ENCODE measurements at places on chromosomes 2 and 18.
A peak's percentile ranks its signal among the peaks of the same experiment; 100 is the strongest.

DNA sequence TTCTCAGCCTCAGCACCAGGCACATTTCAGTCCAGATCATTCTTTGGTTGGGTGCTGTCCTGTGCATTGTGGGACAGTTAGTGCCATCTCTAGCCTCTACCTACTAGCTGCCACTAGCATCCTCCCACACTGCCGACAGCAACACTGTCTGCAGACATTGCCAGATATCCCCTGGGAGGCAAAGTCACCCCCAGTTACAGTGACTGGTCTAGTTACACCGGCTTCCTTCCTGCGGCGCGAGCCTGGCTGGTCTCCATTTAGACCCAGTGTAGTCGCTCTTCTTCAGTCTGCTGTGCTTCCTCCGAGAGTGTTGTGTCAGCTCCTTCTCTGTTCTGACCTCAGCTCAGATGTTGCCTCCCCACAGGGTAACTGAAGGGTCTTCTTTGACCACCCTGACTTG is 283.1 kb downstream of the PHLPP1 start:
- DNase-seq = no peak

- DNase-seq = peak; percentile 62
Measured at GRCh38 chr18:74063023-74063422, 84.6 kb downstream of the FBXO15 start.

GRCh38 chr2:7609974-7610373 is 692.8 kb downstream of the RNF144A start:
- no peak for DNase-seq

DNA sequence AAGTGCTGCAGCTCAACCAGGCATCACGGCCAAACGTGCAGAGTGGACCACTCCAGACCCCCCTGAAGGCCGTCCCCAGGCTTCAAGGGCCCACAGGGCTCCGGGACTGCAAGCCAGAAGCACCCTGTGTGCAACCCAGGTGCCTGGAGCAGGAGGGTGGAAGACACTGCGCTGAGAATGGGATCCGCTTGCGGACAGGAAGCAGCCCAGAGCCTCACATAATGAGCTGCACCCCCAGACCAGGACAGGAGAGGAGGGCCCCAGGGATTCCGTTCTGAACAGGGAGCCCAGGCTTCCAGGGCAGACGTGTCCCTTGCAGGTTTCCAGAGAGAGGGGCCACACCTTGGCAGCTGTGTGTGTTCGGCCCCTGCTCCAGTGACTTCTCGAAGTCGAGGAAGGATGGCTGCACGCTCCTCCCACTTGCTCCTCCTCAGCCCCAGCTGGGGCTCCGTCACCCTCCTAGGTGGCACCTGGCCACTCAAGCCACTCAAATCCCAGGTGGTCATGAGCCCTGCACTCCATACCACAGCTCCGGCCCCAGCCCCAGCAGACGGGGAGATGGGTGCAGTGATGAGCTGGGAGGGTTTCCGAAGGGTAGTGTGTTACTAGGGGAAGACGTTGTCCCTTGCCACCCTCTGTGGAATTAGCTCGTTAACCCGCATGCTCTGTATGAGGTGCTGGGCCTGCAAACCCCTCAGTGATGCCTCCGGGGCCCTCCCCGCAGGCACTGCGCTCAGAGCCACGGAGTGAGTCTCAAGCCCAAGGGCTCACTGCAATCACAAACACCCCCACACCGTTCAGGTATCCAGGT is 79.2 kb downstream of the NDUFA10 start:
- no peak for DNase-seq

- peak; percentile 89 for DNase-seq
Measured at GRCh38 chr2:168692132-168692744, 110.2 kb upstream of the NOSTRIN start.

GRCh38 chr2:138455691-138456090 is 45.9 kb upstream of the SPOPL start:
- no peak for DNase-seq

DNA sequence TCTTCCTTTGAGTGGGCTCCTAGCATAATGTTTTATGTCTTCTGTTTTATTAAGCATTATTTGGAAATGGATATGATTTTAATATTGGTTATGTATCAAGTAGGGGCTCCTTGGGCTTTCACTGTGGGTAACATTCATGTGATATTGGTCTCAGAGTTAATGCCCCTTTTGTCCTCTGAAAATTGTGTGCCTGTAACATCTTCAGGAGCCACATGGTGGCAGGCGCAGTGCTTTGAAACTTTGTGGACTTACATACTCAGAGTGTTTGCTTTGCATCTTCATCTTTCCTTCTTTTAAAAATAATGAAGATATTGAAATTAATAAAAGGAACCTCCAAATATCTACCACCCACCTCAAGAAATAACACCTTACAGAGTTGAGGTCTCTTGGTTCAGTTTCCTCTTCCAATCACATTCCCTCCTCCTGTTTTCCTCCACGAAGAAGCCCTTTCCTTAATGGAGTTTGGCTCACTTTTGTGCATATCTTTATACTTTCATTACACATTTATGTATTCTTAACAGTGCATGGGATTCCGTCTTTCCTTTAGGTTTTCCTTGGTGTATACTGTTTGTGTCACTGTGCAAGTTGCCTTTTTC is 73.5 kb downstream of the LIMS1 start:
- peak; percentile 43 for DNase-seq

GRCh38 chr2:236582968-236583367 is 13.3 kb downstream of the ACKR3 start:
- no peak for DNase-seq

GRCh38 chr2:29450596-29451222 is 335.5 kb downstream of the CLIP4 start:
- no peak for DNase-seq

- no peak for DNase-seq
Measured at GRCh38 chr2:64626963-64627760, 26.6 kb downstream of the SERTAD2 start.

DNA sequence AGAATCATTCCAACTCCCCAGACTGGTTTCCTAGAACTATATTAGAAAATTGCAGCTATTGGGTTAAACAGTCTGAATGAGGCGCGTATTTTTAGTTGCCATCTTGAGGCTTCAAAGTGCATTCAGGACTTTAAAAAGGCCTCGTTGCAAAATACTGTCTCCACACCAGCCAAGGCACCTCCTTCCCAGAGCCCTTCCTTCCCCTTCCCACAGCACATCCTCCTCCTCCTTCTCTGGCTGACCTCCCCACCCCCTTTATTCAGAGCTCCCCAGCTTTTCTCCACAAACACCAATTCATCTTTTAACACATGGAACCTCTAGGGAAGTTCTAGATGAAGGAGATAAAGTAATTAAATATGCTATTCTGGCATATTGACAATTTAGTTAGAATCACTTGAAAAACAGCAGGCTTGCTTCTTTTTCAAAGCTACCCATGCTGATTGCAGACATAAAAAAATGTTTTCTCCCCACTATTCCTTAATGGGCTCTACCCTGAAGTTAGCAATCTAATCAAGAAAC is 90.3 kb downstream of the RTP5 start:
- no peak for DNase-seq

DNA sequence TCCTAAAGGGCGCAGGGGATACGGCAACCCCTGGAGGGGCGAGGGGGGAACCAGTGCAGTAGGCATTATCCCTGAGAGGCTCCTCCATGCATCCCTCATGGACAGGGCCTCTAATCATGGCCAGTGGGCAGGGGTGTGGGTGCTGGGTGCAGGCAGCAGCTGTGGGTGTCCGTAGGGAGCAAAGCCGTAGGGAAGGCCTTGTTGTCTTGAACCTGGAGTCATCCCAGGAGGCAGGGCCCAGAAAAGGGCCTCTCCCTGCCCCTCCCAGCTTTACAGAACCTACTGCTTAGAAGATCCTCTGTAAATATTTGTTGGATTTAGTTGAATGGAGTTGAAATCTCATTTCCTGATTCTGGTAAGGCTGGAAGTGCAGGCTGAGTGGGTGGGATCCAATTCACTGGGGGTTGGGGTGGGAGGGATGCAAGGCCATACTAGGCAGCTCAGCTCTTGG is 207.0 kb upstream of the HAAO start:
- DNase-seq = no peak

DNA sequence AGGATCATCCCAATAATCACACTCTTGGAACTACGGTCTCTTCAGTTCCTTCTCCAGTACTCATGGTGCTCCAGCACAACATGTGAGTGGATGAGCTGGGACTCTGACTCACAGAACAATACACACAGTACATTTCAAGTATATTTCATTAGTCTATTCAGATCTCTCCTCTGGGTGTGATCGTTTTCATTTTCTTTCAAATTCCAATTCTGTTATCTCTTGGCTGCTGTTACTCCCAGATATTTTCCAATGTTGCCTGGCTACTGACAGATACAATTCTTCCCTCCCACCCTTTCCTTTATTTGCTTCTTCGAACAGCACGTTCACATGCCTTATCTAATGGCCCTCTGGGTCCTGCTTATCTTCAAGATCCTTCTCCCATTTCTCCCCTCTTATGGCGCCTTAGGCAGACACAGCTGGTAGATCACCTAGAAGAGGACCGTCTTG is 216.0 kb downstream of the ACKR3 start:
- DNase-seq = no peak

DNA sequence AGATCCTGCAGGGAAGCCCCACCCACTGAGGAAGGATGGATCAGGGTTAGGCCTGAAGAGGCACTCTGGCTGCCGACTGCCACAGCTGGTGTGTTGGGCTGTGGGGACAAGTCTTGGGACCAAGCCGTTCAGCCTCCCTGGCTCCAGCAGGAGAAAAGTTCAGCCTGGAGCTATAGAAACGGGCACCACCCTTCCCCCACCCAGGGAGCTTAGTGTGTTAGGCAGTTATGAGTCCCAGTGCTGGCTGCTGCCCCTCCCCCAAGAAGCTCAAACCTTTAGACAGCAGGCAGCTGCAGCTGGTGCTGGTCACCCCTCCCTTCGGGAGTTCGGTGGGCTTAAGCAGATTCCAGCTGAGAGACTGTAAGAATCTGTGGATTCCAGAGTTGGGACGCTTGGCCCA is 447.1 kb upstream of the HS6ST1 start:
- no peak for DNase-seq

- no peak for DNase-seq
Measured at GRCh38 chr2:232410238-232410900, 3.7 kb downstream of the ALPG start.

DNA sequence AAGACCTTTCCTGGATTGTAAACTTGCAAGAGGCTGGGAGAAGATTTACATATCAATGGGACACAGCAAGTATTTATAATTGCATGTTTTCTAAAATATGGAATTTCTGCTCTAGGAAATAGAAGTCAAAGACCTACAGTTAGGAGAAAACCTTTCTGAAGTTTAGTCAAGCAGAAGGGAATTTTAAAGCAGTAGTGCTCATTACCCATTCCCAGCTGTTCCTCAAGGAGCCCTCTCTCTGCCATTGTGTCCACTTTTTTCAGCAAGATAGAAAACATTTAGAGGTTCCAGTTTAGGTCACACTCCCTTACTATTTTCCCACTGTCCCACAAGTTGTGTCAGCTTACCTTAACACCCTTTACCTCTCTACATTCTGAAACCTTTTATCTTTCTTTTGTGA is 584.0 kb upstream of the CHAC2 start:
- DNase-seq = no peak

DNA sequence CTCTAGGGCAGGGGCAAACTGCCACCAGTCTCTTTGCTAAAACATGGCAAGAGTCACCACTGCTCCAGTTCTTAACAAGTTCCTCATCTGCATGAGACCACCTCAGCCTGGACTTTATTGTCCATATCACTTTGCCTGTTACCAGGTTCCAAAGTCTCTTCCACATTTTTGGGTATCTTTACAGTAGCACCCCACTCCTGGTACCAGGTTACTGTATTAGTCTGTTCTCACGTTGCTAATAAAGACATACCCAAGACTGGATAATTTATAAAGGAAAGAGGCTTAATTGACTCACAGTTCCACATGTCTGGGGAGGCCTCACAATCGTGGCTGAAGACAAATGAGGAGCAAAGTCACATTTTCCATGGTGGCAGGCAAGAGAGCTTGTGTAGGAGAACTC is 5.5 kb upstream of the DPP4 start:
- DNase-seq = no peak

GRCh38 chr18:46814399-46814798 is 57.5 kb upstream of the ST8SIA5 start:
- DNase-seq = no peak

DNA sequence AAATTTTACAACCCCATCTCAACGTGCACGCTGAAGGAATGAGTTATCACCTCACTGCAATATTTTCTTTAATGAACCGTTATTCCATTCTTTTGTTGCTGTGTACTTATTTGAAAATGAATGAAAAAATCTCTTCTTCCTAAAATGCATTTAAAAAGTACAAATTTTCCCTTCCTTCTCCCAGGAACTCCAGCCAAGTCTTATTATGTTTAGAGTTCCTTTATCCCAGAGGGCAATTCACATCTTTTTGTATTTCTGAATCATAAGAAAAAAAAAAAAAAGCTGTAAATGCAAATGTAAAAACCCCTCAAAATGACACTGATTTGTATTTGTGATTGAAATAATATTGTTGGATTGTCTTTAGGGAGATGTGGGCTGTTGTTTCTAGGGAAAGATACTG is 2194.3 kb upstream of the CELF4 start:
- no peak for DNase-seq

- no peak for DNase-seq
Measured at GRCh38 chr2:231033147-231034132, 3.9 kb upstream of the C2orf72 start.

DNA sequence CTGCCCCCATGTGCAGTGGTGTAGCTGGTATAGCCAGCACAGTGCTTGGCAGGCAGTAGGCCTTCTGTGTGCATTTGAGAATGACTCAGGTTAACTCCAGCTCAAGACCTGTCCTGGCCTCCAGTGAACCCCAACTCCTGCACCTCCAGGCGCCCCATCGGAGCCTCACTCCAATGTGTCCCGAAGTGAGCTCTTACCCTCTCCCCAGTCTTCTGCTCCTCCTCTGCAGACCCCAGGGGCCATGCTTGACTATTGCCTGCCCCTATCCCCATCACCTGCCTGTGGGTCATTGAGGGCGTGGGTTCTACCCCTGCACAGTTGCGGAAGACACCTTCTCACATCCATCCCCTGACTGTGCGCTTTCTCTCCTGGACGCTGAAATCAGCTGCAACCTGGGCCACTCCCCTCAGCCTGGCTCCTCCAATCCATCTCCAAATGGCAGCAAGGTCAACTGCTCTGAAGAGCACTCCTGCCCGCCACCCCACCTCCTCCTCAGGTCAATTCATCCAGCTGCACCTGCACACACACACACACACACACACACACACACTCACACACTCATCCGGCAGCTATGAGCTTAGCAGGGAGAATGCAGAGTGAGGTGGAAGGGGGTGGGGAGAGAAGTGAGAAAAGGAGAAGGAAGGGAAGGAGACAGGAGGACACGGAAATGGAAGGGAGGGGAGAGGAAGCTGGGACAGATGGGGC is 130.3 kb upstream of the GLI2 start:
- DNase-seq = no peak

GRCh38 chr2:27915191-27915590 is 24.7 kb downstream of the BABAM2 start:
- DNase-seq = no peak

DNA sequence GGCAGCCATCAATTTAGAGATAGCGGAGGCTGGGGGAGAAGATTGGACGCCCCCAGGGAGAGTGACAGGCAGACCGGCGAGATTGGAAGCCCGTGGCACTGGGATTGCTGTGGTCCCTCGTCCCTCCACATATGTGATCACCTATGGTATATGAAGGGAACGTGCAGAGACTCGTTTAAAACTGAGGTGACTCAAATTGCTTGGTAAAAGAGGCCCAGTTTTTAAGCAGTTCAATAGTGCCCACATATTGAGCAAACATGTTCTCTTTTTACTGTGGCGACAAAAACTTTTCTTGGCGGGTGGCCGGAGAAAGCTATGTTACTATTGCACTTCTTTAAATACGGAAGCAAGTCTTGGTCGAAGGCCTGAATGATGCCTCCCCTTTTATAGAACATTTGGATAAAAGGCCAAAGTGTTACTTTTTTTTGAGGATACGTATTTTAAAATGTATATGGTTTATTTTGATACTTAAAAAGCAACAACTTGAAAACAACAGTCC is 9.1 kb downstream of the B3GNT2 start:
- DNase-seq = no peak

- no peak for DNase-seq
Measured at GRCh38 chr18:8229787-8230186, 379.4 kb upstream of the RAB12 start.

Data from activated CD4-positive, alpha-beta T cell treated with anti-CD3 and anti-CD28 coated beads, Interleukin-10, Interleukin-2, amounts not matched to agents 100 ng/mL and 50 ng/mL, durations not matched to agents 16 hours and 8 hours (primary cell).